ENCODE measurements at places on chromosomes 16 and 17.
A peak's percentile ranks its signal among the peaks of the same experiment; 100 is the strongest.

DNA sequence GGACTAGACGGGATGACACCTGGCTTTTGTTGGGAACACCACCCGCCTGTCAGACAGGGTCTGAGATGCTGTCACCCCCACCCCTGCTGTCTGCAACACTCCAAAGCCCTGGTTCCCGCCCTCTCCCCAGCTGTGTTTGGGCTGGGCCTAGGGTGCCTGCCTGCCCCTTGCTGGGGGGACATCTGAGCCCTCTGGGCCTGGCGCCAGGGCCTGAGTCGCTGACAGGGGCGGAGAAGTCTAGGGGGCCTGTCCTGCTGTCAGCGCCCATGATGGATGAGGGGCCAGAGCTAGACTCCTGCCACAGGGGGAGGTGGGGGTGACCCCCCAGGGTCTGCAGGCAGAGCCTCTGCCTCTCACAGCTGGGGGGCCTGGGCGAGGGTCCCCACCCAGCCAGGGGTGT, 7.6 kb upstream of the PKMYT1 start:
- DNase-seq, result no peak

DNA sequence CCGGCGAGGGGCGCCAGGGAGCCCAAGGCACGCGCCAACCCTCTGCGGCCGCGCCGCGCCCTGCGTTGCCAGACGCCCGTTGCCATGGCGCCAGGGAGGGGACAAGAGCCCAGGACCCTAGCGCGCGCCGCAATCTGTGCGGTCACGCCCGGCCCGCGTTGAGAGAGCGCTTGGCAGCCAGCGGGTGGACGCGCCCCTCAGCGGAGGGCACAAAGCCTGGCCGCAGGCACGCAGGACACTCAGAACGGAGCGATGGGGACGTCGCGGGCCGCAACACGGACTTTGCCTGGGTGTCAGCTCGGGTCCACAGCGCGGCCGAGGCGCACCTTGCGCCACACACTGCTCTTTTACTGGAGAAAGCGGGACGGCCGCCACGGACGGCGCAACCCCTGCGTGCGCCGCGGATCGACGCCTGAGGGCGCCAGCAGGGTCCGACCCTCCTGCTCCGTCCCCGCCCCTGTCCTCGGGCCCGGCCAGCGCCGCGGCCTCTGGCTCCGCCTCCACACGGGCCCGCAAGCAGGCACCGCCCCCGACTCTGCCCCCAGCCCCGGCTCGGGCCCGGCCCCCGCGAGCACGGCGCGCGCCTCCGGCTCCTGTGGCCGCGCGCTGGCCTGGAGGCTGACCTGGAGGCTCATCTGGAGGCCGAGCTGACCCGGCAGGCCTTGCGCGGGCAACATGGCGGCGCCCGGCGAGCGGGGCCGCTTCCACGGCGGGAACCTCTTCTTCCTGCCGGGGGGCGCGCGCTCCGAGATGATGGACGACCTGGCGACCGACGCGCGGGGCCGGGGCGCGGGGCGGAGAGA, at the start of gene GFER:
Gene GFER, plus strand, starts transcription at position 650 of the 803 bp plus-strand sequence. Its CDS starts 26 bp downstream, at position 676.
- DNase-seq, result peak; percentile 53

DNA sequence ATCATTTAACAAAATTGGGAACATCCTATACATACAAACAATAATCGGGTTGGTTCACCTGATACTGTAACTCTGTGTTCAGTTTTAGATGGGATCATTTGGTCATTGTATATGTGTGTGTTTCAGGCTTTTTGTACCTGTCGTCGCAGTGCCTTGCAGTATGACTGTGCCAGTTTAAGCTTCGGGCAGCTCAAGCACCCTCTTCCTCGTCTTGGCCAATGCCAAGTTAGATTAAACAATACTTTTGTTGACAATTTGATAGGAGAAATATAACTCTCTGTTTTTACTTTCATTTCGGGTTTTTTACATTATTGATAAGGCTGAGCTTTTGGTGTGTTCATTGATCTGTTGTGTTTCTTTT, 37.0 kb upstream of the ARHGAP17 start:
- DNase-seq, result no peak

DNA sequence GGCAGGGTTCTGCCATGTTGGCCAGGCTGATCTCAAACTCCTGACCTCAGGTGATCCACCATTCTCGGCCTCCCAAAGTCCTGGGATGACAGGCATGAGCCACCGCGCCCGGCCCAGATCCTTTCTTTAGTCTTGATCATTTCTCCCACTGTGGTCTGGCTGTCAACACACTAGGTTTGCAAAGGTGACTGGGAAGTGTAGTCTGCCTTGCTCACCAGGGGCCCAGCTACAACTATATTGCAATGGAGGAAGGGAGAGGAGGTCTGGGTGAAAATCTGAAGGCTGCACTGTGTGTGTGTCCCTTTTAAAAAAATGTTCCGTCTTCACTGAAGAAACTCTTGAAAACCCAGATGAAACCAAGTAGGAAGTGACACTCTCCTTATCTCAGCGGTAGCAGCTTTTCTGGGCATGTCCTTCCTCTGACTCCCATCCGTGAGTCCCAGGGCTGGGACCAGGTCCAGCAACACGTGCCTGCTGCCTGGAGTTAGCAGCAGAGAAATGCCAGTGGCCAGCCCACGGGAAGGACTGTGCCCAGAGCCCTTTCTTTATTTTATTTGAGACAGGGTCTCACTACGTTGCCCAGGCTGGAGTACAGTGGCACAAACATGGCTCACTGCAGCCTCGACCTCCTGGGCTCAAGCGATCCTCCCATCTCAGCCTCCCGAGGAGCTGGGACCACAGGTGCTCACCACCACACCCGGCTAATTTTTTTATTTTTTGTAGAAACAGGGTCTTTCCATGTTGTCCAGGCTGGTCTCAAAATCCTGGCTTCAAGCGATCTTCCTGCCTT, 17.8 kb upstream of the KIF19 start:
- no peak for DNase-seq

DNA sequence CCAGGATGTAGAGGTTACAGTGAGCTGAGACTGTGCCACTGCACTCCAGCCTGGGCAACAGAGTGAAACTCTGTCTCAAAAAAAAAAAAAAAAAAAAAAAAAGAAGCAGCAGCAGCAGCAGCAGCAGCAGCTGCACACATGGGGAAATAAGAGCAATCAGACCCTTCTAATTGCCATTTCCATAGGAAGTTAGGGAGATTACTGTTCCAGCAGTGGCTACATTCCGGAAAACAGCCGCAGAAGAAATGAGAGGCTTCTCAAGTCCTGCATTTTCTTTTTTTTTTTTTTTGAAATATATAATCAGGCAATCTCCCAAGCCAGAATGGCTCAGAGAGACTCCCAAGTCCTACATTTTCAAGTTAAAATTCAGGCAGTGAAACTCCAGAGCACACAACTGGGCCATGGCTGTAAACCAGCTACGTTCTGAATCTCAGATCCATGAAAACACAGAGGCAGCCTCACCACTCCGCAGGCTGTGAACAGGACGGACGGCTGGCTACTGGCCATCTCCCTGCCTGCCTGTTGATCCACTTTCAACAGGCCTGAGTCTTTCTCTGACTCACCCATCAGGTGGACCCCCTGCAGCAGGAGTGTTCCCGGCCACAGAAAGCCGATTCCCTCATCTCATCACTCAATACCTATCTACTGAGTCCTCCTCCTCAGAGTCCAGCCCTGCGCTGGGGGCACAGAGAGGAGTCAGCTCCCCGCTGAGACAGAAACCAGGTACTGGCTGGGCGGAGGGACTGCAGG, 15.0 kb downstream of the TRPV1 start:
- DNase-seq, result no peak

DNA sequence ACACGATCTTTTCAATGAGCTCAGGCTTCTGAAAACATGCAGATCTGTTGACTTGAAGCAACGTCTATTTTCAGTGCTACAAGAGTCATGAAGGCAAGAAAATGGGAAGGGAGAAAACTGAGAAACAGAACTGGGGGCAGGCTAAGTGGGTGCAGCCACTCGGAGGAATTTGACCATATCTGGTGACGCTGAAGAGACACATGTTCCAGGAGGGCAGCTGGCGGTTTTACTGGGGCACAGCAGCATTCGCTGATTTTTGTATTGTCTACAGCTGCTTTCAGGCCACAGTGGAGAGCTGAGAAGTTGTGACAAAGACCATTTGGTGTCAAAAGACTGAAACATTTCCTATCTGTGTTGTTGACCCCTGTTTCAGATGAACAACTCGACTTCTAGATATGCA, 103.0 kb upstream of the ELAC2 start:
- no peak for DNase-seq

- DNase-seq, result no peak
Measured at GRCh38 chr17:40486522-40487370, 14.7 kb downstream of the TNS4 start.

GRCh38 chr17:10842658-10843057, 4.8 kb upstream of the PIRT start:
- DNase-seq, result no peak

- DNase-seq, result no peak
Measured at GRCh38 chr16:82432261-82432660, 194.5 kb upstream of the CDH13 start.

- DNase-seq, result peak; percentile 45
Measured at GRCh38 chr16:56630134-56630533, 2.3 kb upstream of the MT1M start.

DNA sequence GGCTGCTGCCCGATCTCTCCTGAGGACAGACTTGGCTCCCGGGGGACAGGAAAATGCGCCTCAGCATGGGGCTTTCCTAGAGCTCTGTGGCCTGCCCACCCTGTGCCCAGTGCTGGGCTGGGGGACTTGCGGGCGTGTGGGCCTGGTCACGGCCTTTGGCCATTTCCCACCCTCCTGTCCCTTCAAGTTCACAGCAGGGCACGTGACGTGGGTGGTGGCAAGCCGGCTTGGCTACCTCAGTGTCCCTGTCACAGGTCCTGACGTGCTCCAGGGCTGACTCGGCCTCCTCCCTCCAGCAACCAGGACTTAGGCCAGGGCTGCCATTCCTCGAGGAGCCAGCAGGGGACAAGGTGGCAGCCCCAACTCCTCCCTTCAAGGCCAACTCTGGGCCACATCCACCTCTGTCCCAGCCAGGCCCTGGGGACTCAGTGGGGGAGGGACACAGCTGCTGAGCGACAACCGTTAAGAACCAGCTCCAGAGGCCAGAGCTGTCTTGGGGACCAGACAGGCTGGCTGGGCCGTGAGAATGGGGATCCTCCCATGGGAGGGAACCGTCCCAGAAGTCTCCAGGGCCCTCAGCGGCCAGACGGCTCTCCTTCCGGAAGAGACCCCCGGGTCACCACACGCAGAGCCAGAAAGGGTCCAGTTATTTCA, 981 bp upstream of the UNC13D start:
- no peak for DNase-seq

GRCh38 chr17:9024497-9024896, 3.2 kb downstream of the NTN1 start:
- no peak for DNase-seq

DNA sequence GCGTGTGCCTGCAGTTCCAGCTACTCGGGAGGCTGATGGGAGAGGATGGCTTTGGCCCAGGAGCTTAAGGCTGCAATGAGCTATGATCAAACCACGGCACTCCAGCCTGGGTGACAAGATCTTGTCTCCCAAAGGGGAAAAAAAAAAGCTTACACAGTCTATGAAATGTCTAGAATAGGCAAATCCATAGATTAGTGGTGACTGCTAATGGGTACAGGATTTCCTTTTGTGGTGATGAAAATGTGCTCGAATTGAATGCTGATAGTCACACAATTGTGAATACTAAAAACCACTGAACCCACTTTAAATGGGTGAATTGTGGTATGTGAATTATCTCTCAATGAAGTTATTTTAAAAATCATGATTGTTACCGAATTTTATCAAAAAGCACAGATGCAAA, 14.9 kb downstream of the USP7 start:
- no peak for DNase-seq

DNA sequence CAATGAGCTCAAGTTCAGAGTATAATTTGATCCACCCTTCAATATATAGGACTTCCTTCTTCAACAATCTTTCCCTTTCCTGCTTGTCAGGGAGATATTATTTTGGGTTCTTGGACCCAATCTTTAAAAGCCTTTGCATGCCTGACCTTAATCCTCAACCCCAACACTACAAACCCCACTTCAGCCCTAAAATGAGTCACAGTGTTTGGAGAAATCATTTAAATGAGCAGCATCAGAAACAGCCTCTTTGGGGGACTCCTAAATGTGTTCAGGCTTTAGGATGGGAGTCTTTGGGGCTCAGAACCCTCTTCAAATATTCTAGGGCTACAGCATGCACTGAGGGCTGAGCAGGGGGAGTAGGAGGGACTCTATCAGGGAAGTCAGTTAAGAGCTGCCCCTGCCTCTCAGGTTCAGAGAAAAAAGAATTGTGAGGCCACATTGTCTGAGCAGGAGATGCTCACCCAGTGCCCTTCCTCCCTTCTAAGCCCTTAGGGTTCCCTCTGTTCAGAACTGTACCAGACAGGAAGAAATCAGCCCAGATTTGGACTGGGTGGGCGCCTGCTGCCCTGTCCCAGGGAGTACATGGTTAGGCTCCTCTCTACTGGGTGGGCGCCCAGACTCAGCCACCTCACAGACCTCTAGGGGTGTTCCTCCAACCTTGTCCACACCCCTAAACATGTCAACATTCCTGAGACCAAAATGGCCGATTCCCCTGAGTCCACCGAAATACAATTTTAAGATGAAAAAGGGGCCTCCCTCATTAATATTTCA, 5.0 kb downstream of the NEUROD2 start:
- DNase-seq, result no peak

DNA sequence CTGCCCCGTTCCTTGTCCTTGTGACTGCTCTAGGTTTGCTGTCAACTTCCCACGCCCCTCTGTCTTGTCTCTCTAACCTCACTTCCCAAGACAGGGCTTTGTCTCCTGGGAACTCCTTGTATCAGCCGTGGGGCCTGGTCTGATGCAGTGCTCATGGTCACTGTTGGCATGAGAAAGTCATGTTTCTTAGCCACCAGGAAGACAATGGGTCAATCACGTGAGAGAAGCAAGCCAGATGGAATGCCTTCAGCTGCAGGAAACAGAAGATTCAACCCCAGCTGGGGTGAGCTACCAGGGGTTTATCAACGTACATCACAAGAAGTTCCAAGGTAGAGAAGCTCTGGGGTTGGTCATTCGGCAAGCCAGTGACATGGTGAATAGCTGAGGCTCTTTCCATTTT, 116.6 kb downstream of the IRF8 start:
- no peak for DNase-seq

Data from T-helper 2 cell (primary cell).